ENCODE measurements at places on chromosomes 6 and 20.

- DNase-seq: peak; percentile 92
Observed at GRCh38 chr6:31143148-31143547, 4.3 kb upstream of the PSORS1C2 start.

- DNase-seq: peak; percentile 97
Observed at GRCh38 chr6:89375427-89376267, 23.1 kb upstream of the UBE2J1 start.

DNA sequence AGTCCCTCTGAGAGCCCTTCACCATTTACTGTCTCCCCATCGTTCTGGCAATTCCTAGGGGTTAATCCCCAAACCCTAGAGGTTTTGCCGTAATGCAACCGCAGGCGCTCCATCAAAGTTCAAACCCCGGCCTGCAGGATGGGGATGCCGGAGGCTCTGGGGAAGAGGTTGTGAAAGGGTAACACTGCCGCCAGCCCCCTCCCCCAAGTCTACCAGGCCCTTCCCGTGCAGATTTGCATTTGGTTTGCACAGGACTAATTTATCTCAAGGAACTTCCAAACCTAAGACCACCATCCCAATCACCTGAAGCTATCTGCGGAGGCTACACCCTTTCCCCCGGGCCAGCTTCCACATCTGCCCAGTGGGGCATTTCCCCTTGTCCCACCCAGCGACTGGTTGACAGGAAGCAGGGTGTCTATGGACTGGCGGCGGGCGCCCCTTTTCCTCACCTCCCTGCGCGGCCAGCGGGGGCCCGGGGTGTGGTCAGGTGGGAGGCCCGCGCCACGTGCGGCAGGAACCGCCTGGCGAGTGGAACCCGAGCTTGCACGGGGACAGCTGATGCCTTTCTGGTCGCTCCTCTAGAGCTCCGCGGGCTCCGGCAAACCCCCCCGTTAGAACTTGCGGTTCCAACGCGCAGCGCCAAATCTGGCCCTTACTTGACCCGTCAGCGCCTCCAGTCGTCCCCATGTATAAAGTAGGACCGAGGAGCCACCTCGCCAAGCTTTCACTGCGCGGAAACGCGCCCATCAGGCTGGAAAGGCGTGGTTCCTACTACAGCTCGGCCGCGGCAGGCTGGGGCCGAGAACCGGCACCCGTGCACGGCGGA lies 9.4 kb upstream of the SLC4A11 start:
- peak; percentile 73 for DNase-seq

GRCh38 chr20:61353261-61354000 lies 101.4 kb downstream of the CDH4 start:
- DNase-seq: no peak

DNA sequence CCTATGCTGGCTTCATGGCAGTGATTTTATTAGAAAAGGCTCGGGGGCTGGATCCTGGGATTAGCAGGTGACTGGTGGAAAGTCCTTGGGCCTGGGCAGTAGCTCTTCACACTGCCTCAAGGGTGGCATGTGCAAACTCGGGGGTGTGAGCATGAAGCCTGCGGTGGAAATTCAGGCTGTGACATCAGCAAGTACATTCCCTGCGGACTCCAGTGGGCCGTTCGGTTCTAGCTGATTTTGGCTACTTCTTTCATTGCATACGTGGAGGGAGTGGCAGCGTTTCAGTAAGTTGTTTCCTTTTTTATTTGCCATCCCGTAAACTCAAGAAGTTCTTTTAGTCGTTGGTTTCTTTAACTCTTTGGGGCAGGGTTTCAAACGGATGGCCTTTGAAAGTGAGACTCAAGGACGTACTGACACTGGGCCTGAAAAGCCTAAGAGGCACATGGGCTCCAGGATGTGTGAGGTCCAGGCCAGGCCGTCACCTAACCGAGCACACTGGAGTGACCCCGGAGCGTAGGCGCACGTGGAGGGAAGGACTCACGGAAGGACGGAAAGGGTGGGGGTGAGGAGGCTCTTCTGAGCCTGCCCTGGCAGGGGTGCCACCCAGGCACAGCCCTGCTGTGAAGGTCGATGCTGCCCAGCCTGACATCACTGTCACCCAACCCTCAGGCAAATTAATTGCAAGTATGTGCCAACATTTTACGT lies 104.0 kb upstream of the FRMD1 start:
- DNase-seq: peak; percentile 16

GRCh38 chr6:109014606-109015005 lies 80.0 kb downstream of the SESN1 start:
- no peak for DNase-seq

DNA sequence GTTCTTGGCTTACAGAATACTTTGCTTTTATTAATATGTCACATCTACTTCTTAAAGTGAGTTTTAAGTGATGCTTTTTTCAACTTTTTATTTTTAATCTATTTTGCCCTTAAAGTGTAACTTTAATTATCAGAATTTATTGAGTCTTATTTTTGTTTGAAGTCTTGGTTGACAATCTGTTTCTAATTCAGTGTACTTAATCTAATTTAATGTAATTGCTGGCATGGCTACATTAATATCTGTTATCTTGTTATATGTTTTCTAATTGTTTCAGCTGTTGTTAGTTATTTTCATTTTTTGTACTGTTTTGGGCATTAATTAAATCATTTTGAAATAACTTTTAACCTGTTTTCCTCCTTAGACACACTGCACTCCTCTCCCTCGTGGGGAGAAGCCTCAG lies 558.7 kb upstream of the EYS start:
- no peak for DNase-seq

DNA sequence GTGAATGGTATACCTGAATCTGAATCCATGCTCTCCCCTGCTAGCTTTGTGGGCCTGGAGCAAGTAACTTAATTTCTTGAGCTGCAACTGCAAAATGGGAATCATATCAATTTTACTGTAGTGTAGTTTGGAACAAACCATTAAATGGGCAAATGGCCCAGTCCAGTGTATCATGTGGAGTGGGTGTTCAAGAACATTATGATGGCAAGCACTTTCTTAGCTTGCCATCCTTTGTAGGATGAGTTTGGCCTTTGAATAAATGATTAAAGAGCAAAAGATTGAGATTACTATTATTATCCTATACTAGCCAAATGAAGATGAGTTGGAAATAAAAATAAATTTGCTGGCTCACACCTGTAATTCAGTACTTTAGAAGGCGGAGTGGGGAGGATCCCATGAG lies 120.4 kb downstream of the SESN1 start:
- DNase-seq: no peak

- DNase-seq: no peak
Observed at GRCh38 chr6:169184419-169184818, 69.2 kb downstream of the THBS2 start.

- no peak for DNase-seq
Observed at GRCh38 chr6:10463491-10464481, 48.9 kb upstream of the TFAP2A start.

DNA sequence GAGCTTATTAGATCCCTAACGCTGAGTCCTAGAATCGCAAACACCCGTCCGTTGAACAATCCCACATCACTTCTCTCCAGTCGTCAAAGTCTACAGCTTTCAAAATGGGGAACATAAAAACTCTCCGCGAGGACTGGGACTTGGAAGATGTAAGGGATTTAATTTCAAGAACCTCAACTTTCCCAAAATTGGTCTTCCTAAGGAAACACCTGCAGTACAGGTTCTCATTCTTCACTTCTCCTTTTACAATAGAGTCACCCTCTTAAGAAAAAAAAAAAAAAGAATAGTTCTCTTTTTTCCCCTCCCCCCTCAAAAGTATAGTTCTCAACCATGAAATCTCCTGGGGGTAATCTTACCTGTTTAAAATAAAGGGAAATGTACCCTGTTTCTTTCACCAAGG lies 6.6 kb upstream of the ZBTB22 start:
- no peak for DNase-seq

- peak; percentile 71 for DNase-seq
Observed at GRCh38 chr6:72621291-72622093, at the start of gene KCNQ5. TSS of gene KCNQ5 (plus strand) at chr6:72622064.

GRCh38 chr6:127952831-127953230 lies 52.0 kb upstream of the THEMIS start:
- no peak for DNase-seq

DNA sequence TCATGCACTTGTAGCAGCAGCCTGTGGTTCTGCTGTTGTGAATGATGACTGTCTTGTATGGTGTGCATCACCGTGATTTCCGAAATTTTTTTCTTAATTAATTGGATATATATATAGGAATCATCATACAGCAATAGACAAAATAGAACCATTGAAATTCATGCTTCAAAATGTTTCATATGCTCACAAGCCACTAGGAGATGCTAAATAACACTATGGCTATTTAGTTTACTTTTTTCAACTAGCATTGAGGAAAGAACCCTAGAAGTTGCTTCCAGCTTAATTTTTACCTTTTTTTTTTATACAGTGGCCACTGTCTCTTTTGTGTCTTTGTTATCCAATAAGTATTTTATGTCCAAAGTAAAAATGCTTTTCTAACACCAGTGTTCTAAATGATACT lies 485.4 kb downstream of the CDKAL1 start:
- DNase-seq: no peak

DNA sequence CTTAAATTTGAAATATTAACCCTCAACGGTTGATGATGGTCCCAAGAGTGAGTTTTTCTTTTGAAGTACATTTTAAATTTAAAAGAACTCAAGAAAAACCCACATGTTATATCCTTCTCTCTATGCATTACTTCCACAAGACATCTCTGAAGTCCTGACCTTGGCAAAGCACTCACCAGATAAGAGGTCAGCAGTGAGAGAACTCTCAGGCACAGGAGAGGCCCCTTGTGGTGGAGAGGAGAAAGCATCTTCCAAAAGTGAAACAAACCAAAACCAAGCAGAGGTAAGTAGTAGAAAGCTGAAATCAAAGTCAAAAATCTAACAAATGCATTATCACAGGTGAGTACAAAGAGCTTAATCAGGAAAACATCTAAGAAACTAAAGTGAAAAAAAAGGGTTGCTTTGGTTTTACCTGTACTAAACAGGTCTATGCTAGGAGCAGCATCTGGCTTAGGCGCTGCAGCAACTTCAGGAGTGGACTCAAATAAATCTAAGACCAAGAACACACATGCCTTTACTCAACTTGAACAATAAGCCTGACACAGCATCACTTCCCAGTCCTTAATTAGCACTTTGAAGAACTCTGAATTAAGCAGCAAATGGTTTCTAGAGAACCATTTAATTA lies 80.5 kb downstream of the PRSS35 start:
- DNase-seq: peak; percentile 45

DNA sequence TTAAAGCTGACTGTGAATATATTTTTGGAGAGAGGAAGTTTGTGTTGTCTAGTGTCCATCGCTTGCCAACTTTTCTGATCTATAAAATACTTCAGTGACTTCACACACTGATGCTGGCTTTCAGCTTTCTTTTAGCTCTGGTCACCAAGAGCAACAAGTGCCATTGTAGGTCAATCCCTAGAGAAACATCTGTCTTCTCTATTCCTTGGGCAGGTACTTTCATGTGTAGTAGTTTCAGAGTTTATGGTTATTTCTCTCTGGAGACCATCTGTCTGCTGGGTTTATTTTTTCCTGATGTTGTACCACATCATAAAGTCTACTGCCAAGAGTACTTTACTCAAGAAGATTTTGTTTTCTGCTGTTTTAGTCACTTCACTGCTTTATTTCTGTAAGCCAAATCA lies 249.9 kb downstream of the KHDC1L start:
- no peak for DNase-seq

- DNase-seq: no peak
Observed at GRCh38 chr20:53468587-53468986, 125.1 kb downstream of the ZNF217 start.

DNA sequence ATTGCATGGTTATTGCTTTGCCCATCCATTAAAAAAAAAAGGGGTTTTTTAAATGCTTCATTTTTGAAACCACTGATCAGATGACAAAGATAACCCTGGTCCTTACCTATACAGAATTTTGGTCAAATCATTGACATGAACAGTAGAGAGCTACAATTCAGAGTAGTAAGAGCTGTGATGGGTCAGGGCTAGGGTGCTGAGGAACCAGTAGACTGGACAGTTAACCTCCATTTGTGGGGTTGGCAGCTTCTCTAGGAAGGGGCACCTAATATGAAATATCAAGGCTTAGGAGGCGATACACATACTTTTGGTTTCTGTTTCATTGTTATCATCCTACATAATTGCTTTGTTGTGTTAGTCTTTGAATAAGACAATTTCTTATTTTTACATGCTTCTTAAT lies 55.1 kb downstream of the ORC3 start:
- DNase-seq: no peak

GRCh38 chr20:49352751-49353150 lies 74.9 kb upstream of the ZNFX1 start:
- no peak for DNase-seq

- no peak for DNase-seq
Observed at GRCh38 chr6:30104661-30105060, 8.2 kb downstream of the TRIM31 start.

GRCh38 chr6:37516076-37516919 lies 16.6 kb upstream of the CCDC167 start:
- peak; percentile 60 for DNase-seq

DNA sequence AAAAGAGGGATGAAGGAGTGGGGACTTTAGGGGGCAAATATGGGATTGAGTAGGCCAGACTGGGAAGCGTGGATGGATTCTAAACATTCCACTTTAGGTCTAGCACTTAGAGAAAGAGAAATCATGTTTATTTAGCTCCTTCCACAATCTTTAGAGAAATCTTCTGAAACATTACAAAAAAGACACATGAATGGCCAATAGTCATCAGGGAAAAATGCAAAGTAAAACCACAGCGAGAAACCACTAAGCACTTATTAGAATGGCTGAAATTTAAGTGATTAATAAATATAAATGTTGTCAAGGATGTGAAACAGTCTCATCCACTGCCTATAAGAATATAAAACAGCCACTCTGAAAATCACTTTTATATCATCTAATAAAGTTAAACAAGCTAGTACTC lies 46.9 kb downstream of the HLA-A start:
- no peak for DNase-seq

DNA sequence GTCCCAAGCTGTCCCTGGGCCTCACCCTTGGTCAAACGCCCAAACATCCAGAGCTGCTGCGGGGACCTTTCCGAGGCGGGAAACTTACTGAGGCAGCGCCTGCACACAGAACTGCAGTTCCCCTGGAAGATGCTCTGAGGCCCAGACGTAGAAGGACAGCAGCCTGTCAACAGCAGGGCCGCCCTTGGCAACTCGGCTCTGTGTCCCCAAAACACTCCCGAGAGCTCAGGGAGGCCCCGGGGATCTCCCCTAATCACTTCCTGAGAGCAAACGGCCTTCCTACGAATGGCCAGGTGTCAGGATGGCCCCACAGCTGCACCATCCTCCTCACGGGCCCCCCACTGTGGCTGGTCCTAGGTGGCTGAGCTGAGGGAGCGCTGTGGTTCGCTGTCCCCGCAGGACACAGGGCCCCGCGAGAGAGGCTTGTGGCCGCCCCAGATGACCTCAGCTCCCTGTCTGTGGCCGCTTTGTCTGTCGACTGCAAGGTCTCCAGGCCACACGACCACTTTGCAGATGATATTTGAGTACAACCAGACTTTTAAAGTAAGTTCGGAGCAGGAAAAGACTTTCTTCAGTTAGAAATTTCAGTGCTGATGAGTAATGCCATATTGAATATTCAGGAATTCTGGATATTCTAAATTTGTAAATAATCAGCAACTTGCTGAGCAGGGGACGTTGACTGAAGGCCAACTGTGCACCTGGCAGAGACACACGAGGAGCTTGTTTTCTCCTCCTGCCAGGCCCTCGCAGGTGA lies 46.0 kb downstream of the DLL1 start:
- DNase-seq: peak; percentile 53

GRCh38 chr6:16985513-16986284 lies 116.2 kb upstream of the STMND1 start:
- DNase-seq: no peak
